ENCODE measurements at places on chromosomes 5 and 9.
A peak's percentile ranks its signal among the peaks of the same experiment; 100 is the strongest.

GRCh38 chr5:147504011-147504410 is 5.9 kb downstream of the DPYSL3 start:
- no peak for DNase-seq

DNA sequence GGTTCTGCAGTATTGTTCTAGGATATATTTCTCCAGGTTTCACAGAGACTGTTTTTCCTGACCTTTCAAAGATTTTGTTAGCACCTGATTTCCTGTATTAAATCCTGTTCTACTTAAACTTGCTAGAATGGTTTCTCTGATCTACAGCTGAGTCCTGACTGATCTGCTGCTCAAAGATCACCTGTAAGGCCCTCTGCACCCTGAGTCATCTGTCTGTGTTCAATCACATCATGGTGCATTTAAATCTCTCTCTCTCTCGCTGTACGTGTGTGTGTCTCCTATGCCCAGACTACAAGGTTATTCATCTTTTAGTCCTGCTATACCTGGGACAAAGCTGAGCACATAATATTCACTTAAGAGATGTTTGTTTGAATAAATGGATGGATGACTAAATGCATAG is 13.3 kb upstream of the C5orf63 start:
- no peak for DNase-seq

GRCh38 chr5:171451421-171451820 is 32.0 kb downstream of the FGF18 start:
- no peak for DNase-seq

DNA sequence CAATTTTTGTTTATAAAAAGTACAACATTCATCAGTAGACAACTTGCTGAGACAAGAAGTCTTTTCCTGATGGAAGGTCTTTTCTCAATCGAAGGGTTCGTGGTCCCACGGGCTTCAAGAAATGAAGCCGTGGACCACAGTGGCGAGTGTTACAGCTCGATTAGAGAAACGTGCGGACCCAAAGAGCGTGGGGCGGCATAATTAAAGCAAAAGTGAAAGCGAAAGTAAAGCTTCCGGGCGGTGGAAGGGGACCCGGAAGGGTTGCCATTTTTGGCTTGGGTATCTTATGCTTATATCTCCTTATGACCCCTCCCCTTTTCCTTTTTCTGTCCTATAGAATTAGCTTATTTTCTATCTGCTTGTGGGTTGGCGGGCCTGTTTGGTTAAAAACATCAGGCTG is 2309.4 kb upstream of the ACO1 start:
- no peak for DNase-seq

GRCh38 chr9:115099901-115100300 is 18.1 kb downstream of the TNC start:
- no peak for DNase-seq

GRCh38 chr5:105730982-105731381 is 1939.8 kb downstream of the EFNA5 start:
- DNase-seq: no peak

DNA sequence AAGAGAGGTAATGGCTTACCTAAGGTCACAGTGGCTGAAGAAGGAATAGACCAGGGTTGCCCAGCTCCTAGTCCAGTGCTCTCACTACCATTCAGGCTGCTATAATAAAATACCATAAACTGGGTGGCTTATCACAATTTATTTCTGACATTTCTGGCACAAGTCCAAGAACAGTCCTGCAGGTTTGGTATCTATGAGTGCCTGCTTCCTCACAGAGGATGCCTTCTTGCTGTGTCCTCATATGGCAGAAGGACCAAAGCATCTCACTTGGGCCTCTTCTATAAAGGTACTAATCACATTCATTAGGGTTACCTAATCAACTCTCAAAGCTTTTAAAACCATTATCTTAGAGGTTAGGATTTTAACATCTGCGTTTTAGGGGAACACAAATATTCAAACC is 17.2 kb downstream of the STARD4 start:
- DNase-seq: no peak

DNA sequence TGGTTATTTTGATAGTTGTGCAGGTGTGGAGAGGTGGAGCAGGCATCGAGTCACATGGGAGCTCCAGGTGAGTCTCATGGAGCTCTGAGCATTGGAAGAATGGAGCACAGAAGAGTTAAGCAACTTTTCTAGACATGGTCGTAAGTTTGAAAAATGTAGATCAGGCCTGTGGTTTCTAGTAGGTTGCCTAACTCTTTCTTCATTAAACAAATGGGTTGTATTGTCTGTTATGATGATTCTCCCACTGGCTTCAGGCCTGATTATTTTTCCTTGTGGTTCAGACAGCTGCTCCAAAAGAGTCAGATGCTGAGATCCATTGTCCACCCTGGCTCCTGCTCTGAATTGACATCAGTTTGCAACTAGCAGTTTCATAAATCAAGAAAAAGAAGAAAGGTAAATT is 80.3 kb upstream of the RPS23 start:
- DNase-seq: no peak

GRCh38 chr9:36148311-36149051 is 11.9 kb downstream of the GLIPR2 start:
- DNase-seq: no peak

DNA sequence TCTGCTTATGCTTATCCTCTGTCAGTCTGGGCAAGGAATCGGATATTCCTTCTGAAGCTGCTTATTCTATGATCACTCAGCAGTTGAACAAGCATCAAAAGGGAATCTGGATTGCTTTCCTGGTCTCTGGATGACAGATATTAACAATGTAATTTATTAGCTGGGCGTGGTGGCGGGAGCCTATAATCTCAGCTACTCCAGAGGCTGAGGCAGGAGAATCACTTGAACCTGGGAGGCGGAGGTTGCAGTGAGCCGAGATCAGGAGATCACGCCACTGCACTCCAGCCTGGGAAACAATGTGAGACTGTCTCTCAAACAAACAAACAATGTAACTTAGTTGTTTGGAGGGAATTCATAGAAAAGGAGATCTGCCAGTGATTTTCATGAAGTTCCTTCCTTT is 45.4 kb downstream of the DMRT1 start:
- DNase-seq: no peak

GRCh38 chr5:14062178-14062577 is 81.0 kb upstream of the TRIO start:
- DNase-seq: no peak

GRCh38 chr9:122197426-122197825 is 31.3 kb downstream of the LHX6 start:
- DNase-seq: no peak

- no peak for DNase-seq
These were observed 53.2 kb upstream of the NCS1 start for GRCh38 chr9:130118841-130119518.

GRCh38 chr9:129343424-129344375 is 165.6 kb upstream of the IER5L start:
- peak; percentile 97 for DNase-seq

DNA sequence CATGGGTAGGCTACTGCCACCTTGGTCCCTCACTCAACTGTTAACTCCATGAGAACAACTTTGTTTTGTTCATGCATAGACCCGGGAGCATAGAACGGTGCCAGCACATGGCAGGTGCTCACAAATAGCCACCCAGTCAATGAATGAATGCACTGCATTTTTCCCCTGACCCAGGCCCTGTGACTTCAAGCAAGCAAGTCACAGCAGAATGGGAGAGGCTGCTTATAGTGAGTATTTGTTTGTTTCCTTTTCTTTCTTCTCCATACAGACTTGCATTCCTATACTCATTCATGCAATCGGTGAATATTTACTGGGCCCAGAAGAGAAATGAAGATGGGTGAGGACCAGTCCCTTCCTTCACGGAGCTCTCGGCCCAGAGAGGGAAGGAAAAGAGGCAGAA is 62.0 kb downstream of the SHB start:
- DNase-seq: no peak

DNA sequence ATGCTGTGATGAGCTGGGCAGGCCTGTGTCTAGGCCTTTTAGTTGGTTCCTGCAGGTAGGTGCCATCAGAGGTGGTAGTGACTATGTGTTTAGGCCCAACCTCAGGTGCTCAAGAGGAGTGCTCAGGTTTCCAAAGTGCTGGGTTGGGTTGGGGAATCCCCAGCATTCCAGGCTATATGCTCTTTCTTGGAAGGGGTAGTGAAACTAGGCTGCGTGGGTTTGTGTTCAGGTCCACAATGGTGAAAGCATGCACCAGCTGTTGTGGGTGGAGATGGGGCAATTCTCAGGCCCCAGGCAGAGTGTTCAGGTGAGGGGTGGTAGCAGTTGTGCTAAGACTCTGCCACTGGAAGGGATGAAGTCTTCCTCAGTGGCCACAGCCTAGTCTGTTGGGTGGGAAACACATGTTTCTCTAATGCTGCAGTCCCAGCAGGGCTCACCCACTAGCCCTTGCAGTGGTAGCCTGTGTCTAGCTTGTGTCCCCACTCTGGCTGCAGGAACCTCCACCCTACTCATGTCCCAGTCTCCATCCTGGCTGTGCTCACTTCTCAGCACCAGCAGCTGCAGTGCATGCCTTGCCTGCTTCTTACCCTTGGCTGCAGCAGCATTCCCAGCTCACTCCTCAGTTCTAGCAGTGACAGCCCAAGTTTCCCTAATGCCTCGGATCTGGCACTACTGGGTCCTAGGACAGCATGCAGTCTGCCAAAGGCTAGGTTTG is 78.9 kb downstream of the FAM170A start:
- no peak for DNase-seq

DNA sequence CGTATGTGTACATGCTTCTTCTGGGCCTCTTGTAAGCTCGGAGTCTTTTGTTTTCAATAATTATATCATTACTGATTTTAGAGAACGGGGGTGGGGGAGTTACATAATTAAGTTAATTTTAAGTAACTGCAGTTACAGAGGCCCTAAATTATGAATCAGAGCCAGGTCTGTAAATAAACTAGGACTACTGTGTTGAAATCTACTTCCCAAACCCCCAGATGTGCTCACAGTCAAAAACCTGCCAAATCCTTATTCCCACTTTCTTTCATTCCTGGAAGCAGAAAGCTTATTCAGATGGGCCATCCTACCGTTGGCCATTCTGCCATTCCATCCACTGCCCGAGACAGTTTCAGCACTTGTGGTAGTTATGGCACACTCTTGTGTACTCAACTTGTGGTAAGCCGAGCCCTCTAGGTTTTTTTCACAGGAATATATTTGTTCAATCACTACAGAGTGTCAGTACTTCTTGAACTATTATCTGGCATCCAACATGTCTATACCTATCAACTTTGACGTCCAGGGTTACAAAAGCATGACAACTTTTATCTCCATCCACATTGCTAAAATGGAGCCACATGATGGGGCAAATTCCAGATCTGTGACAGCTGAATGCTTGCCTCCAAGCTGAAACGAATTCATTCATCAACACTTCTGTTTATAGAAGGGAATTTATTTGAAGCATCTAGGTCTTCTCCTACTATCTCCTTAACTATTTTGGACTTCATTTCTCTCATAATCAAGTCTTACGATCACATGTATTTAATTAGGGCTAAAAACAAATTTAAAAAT is 37.8 kb downstream of the GLRX start:
- no peak for DNase-seq

DNA sequence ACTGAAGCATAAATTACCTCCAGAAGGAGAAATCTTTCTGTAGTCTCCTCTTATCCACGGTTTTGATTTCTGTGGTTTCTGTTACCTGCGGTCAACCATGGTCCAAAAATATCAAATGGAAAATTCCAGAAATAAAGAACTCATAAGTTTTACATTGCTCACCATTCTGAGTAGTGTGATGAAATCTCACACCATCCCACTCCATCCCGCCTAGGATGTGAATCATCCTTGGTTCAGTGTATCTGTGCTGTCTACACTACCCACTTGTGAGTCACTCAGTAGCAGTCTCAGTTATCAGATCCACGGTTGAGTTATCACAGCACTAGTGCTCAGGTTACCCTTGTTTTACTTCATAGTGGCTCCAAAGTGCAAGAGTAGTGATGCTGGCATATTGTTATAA is 371.2 kb downstream of the NFIB start:
- DNase-seq: no peak

- DNase-seq: no peak
These were observed 620 bp upstream of the VPS13A start for GRCh38 chr9:77176686-77177142.

GRCh38 chr9:91214867-91215266 is 146.9 kb downstream of the AUH start:
- no peak for DNase-seq

DNA sequence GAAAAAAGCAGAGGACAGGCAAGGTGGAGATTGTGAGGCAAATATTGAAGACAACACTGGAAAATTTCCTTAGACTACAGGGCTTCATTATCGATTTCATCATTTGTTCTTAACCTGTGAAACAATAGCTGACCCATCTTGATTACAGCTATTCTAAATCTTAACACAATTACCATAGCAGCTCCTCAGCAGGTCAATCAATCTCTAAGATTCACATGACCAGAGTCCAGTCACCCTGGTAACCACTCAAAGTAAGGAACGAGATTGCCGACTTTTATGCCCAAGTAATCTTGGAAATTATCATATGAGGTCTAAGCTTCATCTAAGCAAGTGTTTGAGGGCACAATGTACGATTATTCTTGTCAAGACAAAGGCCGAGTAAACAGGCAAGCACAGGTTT is 93.8 kb downstream of the TTC39B start:
- DNase-seq: no peak

- DNase-seq: peak; percentile 91
These were observed 30.9 kb downstream of the GSN start for GRCh38 chr9:121298689-121299466.

DNA sequence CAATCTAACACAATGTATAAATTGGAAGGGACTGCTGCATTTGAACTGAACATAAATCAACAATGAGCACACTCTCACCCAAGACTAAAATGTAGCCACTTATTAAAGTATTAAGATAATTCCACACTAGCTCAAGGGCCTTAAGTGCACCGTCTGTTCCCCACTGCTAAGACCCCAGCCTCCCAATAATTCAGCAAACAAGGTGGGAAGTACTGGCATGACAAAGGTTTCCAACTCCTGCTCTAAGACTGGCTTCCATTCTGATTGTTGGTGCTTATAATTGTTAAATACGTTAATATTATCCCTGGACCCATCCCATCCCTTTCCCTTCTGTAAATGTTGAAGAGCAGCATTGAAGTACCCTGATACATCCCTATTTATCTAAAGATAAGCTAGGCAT is 636.7 kb downstream of the NR2F1-AS1 start:
- DNase-seq: no peak

DNA sequence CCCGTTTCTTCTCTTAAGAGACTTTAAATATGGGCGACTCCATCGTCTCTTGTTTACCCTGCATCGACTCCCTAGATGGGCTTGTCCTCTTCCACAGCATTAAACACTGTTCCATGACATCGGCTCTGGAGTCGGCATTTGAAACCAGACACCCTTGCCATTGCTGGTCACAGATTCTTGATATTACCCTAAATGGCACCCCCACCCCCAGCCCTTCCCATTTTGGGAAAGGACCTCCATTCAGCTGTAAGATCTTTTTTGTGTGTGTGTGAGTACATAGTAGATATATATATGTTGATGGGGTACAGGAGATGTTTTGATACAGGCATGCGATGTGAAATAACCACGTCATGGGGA is 51.1 kb upstream of the SH3PXD2B start:
- DNase-seq: peak; percentile 58

DNA sequence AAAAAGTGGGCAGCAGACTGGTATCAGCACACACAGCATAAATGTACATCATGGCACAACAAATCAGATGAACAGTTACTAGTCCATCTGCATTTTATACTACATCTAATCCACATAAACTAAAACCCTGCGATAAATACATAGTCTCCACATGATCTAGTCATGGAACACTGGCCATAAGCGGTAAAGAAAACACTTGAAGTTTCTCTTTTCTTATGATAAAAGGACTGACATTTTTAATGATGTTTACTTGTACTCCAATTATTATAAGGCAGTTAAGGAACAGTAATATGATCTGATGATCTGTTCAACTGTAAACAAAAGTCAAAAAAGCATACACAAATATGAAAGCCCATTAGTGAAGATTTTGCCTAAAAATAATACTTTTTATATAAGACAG is 112.5 kb downstream of the MPDZ start:
- DNase-seq: no peak
